ENCODE measurements at places on chromosomes 2 and 18. TPM values are rescaled to one million over a fixed set of nuclear protein-coding genes. Genes with fewer than 3 reads are reported as not detected.

The GALR1 gene
- total RNA-seq = not detected

The OTX1 gene
- 4.3 TPM for total RNA-seq

The UGT1A8 gene
- under 0.01 TPM for total RNA-seq

The EMILIN1 gene
- 0.24 TPM for total RNA-seq

The PID1 gene
- total RNA-seq = 4.3 TPM
